ENCODE measurements at places on chromosomes 16 and 17. TPM values are rescaled to one million over a fixed set of nuclear protein-coding genes. Genes with fewer than 3 reads are reported as not detected.

Gene BRIP1
- total RNA-seq: 7.3 TPM

Gene MEFV
- not detected for total RNA-seq

Gene GGT6
- not detected for total RNA-seq

Gene C16orf86
- 3.6 TPM for total RNA-seq

Gene MT4
- total RNA-seq: not detected
